Breast epithelium (tissue), 4 donors: ENCODE measurements at places on chromosomes 11 and 22. TPM values are rescaled to one million over a fixed set of nuclear protein-coding genes. Genes with fewer than 3 reads are reported as not detected.
A peak's percentile ranks its signal among the peaks of the same experiment; 100 is the strongest.

DNA sequence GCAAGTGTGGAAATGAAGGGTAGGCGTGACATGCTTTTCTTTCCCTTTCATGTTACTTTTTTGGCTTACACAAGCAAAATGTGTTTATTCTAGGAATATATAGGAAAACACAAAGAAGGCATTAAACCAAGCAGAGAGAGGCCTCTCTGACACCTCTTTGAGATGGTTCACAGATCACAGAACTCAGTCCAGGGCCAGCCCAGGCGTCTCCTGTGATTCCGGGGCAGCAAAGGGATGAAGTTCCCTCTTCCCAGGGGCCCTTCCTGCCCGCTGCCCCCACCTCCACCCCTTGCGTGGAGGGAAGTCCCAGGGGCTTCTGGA lies 78.0 kb downstream of the CACNA1I start:
- H3K27me3 ChIP-seq = no peaks in the 10 kb centered on the region
- H3K4me3 ChIP-seq = no peak overlapping the region
- H3K36me3 ChIP-seq = no peaks in the 10 kb centered on the region
- H3K27ac ChIP-seq = no peak overlapping the region
- no peaks in the 10 kb centered on the region for H3K4me1 ChIP-seq

GRCh38 chr22:25060522-25061071 lies 108.1 kb downstream of the KIAA1671 start:
- no peaks in the 10 kb centered on the region for H3K27me3 ChIP-seq
- no peak for DNase-seq
- H3K4me1 ChIP-seq = no peaks in the 10 kb centered on the region
- no peak overlapping the region for H3K4me3 ChIP-seq
- H3K36me3 ChIP-seq = no peaks in the 10 kb centered on the region

- peak; percentile 28 for DNase-seq
- no peaks in the 10 kb centered on the region for H3K36me3 ChIP-seq
- H3K27ac ChIP-seq = no peak overlapping the region
Observed at GRCh38 chr11:45768486-45768885, 36.5 kb upstream of the SLC35C1 start.

GRCh38 chr11:44563711-44564110 lies 1.8 kb upstream of the CD82 start:
- peaks cover 17% of the 10 kb centered on the region for H3K4me1 ChIP-seq
- no peak for DNase-seq

DNA sequence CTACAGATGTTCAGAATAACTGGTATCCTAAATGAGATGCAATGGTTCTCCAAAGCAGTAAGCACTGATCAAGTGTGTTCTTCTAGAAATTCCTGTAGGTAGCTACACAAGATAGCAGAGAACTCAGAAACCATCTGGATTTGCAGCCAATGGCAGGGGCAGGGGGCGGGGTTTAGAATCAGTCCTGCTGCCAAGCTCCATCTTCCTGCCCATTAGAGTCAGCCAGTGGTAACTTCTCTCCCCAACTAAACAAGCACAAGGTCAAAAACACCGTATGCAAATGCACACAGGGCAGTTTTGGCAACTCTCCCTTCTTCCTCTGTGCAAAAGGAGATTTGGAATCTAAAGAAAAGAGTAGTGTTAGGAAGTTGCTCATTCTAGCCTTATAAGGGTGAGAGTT lies 237.5 kb upstream of the CCDC90B start:
- H3K27me3 ChIP-seq = no peaks in the 10 kb centered on the region
- H3K4me1 ChIP-seq = no peaks in the 10 kb centered on the region
- H3K4me3 ChIP-seq = no peak overlapping the region
- no peaks in the 10 kb centered on the region for H3K36me3 ChIP-seq
- DNase-seq = no peak
- no peak overlapping the region for H3K27ac ChIP-seq

ISX gene
- total RNA-seq = under 0.01 TPM

GRCh38 chr11:78549624-78550409 lies 24.8 kb downstream of the NARS2 start:
- H3K27ac ChIP-seq = no peak overlapping the region
- no peaks in the 10 kb centered on the region for H3K4me1 ChIP-seq
- H3K4me3 ChIP-seq = no peak overlapping the region
- no peaks in the 10 kb centered on the region for H3K27me3 ChIP-seq

UPK3A gene
- total RNA-seq = not detected

DNA sequence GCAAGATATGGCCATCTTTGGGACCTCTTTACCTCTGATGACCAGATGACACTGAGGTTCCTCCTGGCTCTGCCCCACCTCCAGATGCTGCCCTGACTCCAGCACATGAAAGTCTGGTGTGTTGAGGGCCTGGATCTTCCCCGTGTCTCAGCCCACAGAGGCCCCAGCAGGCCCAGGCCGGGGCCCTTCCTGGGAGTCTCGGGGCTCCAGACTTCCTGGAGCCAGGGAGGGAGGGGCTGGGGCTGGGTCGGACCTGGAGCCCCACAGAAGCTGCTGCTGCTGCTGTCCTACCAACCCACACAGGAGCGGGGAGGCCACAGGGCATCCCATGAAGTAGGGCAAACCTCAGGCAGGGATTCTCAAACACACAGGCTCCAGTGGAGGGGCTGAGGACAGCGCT lies 32.2 kb upstream of the WNT11 start:
- H3K27me3 ChIP-seq = no peaks in the 10 kb centered on the region
- DNase-seq = no peak
- H3K4me1 ChIP-seq = no peaks in the 10 kb centered on the region
- H3K36me3 ChIP-seq = no peaks in the 10 kb centered on the region
- no peak overlapping the region for H3K4me3 ChIP-seq

DNA sequence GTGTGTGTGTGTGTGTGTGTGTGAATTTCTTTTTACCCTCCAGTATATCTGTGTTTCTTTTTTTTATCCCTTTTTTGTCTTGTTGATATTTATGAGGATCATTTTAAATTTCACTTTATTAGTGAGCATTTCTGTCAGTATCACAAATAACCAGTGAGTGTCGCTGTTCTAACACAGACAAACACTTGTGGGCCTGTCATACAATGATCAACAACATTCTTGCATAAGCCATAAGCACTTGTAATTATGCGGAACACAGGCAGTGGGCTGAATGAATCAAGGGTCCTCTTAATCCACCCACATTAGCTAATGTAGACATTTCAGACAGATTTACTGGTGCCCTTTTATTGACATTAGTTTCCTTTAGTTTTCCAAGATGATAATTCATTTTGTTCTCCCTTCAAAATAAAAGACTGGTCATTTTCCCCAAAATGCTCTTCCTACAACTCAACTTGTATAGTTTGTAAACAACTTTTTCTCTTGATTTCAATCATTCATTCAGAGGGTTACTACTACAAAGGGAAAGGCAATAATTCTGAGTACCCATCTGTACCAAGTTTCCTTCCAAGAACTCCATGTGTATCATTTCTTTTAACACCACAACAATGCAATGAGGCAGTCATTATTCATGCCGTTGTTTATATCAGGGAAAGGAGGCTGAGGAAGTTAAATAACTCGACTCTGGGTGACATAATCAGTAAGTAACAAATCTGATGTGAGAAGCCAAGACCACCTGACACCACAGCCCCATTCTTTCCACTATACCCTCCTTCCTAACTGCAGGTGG lies 34.5 kb upstream of the ANO3 start:
- no peak overlapping the region for H3K4me3 ChIP-seq
- DNase-seq = no peak
- no peaks in the 10 kb centered on the region for H3K36me3 ChIP-seq

DNA sequence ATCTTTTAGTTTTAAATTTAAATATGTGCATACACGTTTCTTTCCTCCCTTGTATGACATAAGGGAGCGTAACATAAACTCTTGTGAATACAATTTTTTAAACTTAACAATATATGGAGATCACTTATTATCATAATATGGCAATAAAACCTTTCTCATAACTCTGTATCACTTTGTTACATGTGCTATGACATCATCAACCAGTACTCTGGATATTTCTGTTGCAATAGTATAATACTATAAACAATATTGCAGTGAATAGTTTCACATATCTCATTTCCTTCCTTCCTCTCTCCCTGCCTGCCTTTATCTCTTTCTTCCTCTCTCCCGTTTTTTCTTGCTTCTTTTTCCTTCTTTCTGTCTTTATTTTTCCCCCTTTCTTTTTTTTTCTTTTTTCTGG lies 1278.0 kb upstream of the CNTN5 start:
- no peak for DNase-seq
- no peaks in the 10 kb centered on the region for H3K4me1 ChIP-seq
- H3K36me3 ChIP-seq = no peaks in the 10 kb centered on the region
- no peaks in the 10 kb centered on the region for H3K27me3 ChIP-seq

IGSF9B gene
- 3.3 TPM for total RNA-seq

DNA sequence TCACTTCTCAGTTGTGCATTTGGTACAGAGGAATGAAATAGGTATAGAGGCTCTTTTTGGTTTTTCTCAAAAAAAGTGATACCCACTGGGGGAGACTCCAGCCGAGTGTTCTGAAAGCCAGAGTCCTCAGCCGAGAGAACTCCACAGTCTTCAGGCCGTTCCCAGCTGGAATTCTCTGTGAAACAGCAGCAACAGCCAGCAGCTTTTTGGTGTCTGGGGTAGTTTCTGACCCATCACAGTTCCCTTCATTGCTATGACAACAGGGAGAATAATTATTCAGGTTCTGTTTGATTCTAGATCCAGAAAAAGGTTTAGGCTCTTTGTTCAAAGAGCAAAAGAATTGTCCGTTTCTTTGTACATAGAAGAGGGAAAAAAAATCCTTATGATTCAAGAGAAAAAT lies 84.6 kb downstream of the C22orf31 start:
- H3K4me1 ChIP-seq = no peaks in the 10 kb centered on the region
- H3K36me3 ChIP-seq = no peaks in the 10 kb centered on the region
- no peaks in the 10 kb centered on the region for H3K27me3 ChIP-seq
- no peak overlapping the region for H3K27ac ChIP-seq
- no peak for DNase-seq

NRGN gene
- 0.48 TPM for total RNA-seq

DNA sequence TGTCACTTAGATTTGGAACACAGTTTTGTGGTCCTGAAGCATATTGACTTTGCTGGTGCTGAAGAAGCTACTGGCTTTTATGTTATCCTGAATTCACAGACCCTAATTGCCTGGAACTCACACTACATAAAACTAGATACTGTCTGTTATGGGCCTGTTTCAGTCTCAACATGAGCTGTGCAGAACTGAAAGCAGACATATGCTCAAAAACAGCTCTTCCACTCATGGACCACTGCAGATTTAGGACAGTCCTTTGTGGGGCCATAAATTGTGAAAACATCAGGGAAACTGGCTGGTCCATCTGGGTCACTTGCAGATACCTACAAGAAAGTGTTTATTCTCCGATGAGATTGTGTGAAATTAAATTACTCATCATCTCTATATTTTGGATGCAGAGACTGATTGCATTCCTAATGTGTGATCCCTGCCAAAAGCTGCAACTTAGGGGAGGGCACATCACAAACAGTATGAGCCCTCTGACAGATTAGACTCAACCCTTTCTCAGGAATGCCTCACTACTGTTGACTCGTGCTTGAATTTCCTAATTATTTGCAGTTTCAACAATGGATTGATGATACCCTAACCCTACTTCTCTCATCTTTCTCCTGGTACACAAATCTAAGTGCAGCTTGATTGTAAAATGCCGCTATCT lies 10.2 kb upstream of the CLNS1A start:
- no peak overlapping the region for H3K4me3 ChIP-seq
- no peaks in the 10 kb centered on the region for H3K36me3 ChIP-seq
- no peak overlapping the region for H3K27ac ChIP-seq
- no peaks in the 10 kb centered on the region for H3K4me1 ChIP-seq
- DNase-seq = no peak

- no peaks in the 10 kb centered on the region for H3K4me1 ChIP-seq
- H3K36me3 ChIP-seq = no peaks in the 10 kb centered on the region
- H3K27ac ChIP-seq = no peak overlapping the region
- DNase-seq = peak; percentile 37
- no peaks in the 10 kb centered on the region for H3K27me3 ChIP-seq
Observed at GRCh38 chr11:73393479-73394415, 17.5 kb downstream of the RELT start.

NFAM1 gene
- 0.66 TPM for total RNA-seq

SHISAL1 gene
- 0.33 TPM for total RNA-seq

RFPL2 gene
- total RNA-seq = 0.29 TPM

- no peaks in the 10 kb centered on the region for H3K27me3 ChIP-seq
- H3K4me1 ChIP-seq = no peaks in the 10 kb centered on the region
- no peak overlapping the region for H3K4me3 ChIP-seq
- DNase-seq = no peak
Observed at GRCh38 chr11:106601684-106602297, 416.5 kb downstream of the GUCY1A2 start.

- no peaks in the 10 kb centered on the region for H3K36me3 ChIP-seq
- H3K4me3 ChIP-seq = no peak overlapping the region
- no peak overlapping the region for H3K27ac ChIP-seq
- no peaks in the 10 kb centered on the region for H3K27me3 ChIP-seq
Observed at GRCh38 chr22:43722444-43722843, 89.7 kb downstream of the EFCAB6 start.

IGLL5 gene
- total RNA-seq = 41.3 TPM

TTC9C gene
- 25.8 TPM for total RNA-seq

KMT5B gene
- 43.9 TPM for total RNA-seq

CRYBB2 gene
- not detected for total RNA-seq

DNA sequence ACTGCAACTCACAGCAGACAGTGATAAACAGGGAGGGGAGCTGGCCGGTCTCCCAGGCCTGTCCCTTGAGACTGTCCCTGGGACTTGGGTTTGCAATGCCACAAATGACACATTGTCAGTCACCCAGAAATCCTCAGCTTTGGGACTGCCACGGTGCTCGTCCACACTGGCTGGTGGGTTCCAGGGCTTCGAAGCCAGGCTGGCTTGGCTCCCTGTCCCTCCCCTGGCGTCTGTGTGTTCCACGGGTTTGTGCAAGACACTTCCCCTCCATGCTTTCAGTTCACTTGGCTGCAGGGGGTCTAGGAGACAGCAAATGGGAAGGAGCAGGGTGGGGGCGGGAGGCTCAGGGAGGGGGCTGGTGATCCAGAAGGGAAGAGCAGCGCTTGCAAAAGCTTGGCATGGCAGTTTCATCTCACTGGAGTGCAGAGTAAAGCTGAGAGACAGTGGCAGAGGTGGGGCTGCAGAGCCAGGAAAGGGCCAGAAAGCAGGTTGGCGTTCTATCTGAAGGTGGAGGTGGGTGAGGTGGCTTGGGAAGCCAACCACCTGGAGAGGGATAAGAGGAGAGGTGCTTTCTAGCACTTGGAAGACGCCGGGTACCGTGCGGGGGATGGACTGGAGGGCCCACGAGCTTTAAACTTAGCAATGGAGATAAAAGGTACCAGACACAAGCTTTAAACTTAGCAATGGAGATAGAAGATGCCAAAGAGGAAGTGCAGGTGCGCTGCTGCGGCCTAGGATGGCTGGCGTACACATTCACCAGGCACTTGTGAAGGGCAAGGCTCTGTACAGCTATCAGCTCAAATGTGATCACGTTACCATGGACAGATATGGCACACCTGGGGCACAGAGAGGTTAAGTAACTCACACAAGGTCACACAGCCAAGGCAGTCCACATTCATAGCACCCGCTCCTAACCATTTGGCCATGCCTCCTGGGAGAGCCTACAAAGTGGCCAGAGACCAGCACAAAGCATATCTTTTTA lies 86.4 kb upstream of the SHISAL1 start:
- no peaks in the 10 kb centered on the region for H3K36me3 ChIP-seq
- no peaks in the 10 kb centered on the region for H3K4me1 ChIP-seq
- H3K27me3 ChIP-seq = no peaks in the 10 kb centered on the region
- DNase-seq = peak; percentile 19

OR2AT4 gene
- total RNA-seq = not detected
